ENCODE measurements at places on chromosomes 1 and 21. TPM values are rescaled to one million over a fixed set of nuclear protein-coding genes. Genes with fewer than 3 reads are reported as not detected.

SMIM11 gene
- 4.2 TPM for total RNA-seq

PCP4L1 gene
- 0.28 TPM for total RNA-seq

PAFAH2 gene
- 9.4 TPM for total RNA-seq

AHCTF1 gene
- total RNA-seq = 26.9 TPM

HSD3B1 gene
- total RNA-seq = not detected

AADACL4 gene
- not detected for total RNA-seq

DCST2 gene
- 0.40 TPM for total RNA-seq

SPTA1 gene
- not detected for total RNA-seq

LAMC2 gene
- not detected for total RNA-seq

ARMH1 gene
- 21.2 TPM for total RNA-seq

LHX8 gene
- not detected for total RNA-seq

INKA2 gene
- total RNA-seq = 2.4 TPM

KCNH1 gene
- total RNA-seq = not detected

FAM177B gene
- not detected for total RNA-seq

SPATA21 gene
- total RNA-seq = 0.05 TPM

DNA sequence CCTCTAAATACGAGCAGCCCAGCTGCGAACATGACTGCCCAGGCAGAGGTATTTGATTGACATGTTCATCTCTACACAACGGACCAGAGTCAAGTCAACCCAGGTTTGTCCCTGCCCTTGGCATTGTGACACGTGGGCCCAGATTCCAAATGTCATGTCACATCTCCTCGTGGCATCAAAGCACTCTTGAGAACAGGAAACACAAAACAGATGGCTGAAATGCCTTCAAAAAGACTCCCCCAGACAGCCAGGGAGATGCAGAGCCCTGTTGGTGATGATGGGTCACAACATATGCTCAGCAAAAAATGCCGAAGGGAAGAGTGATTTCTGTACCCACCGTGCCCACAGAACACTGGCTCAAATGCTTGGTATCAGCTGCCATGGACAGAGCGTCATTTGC is 337.8 kb upstream of the DAB1 start:
- DNase-seq = no peak

GRCh38 chr1:221856228-221857093 is 114.6 kb upstream of the DUSP10 start:
- no peak for DNase-seq

- no peak for DNase-seq
Measured at GRCh38 chr1:11318982-11319381, 46.0 kb downstream of the UBIAD1 start.

- DNase-seq = no peak
Measured at GRCh38 chr1:181169281-181169865, 80.9 kb downstream of the IER5 start.

- no peak for DNase-seq
Measured at GRCh38 chr1:61914823-61915482, 172.7 kb downstream of the PATJ start.

- no peak for DNase-seq
Measured at GRCh38 chr1:59161136-59161535, 135.8 kb upstream of the FGGY start.

DNA sequence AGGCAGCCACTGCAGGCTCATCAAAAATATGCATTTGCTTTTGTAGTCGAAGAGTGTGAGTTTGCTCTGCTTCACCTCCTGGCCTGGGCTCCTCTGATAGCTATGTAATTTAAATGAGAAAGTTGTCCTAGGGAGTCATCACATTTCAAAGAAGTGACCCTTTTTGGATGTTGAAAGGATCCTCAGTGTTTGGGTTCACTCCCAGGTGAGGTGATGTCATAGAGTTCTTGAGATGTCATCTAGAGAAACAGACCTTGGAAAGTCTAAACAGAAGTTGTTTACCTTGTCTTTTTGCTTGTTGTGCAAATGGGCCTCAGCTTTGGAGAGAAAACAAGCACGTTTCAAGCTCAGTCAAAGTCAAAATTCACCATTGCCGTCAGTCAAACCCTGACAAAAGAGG is 92.0 kb upstream of the BARHL2 start:
- no peak for DNase-seq

DNA sequence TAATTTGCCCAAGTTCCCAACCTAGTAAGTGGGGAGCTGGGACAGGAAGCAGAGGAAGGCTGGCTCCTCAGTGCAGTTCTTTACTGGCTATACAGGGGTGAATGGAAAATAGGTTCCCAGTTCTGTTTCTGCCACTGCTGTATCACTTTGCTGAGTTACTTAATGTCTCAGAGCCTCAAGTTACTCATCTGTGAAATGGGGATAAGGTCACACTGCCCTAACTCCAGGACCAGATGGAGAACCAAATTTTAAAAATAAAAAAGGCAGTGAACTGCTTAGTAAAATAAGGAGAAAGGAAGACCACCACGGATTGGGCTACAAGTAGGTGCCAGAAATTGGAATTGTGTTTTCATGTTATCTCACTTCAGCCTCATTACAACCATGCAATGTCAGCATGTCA is 147.8 kb downstream of the OMA1 start:
- DNase-seq = no peak

GRCh38 chr1:52867087-52867863 is 24.7 kb downstream of the ZYG11A start:
- DNase-seq = no peak

DNA sequence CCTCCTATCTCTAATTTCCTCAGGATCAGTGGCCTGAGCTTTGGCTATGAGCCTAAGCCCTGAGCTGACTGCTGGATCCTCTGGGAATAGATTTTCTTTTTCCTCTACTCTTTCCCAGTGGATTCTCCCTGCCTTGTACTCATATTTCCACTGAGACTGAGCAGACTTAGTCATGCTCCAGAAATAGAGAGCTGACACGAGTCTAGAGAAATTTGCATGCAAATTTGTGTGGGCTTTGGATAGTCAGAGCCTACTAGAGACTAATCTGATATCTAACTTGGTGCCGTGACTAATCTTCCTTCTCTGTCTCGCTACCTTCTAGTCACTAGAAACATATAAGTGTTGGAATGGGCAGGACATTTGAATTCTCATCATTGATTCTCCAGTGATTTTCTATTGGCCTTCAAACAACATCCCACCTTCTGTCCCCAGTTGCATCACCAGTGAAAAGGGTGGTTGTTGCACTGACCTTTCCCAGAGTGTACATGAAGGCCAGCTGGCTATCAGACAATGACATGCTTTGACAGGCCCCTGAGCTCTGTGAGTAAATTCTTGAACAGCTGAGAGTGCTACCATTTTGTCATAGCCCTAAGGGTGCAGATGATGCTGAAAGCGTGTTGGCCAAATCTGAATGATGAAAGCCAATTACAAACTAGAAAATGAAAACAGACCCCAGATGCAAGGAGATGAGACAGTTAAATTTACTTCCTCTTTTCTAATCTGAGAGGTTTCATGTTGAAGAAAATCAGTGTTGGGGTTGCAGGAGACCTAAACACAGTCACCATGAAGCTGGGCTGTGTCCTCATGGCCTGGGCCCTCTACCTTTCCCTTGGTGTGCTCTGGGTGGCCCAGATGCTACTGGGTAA is at the start of gene FCRLA:
Gene FCRLA, plus strand, starts transcription at position 748 of the 866 bp plus-strand sequence. Its CDS starts 36 bp downstream, at position 784.
- DNase-seq = no peak

DNA sequence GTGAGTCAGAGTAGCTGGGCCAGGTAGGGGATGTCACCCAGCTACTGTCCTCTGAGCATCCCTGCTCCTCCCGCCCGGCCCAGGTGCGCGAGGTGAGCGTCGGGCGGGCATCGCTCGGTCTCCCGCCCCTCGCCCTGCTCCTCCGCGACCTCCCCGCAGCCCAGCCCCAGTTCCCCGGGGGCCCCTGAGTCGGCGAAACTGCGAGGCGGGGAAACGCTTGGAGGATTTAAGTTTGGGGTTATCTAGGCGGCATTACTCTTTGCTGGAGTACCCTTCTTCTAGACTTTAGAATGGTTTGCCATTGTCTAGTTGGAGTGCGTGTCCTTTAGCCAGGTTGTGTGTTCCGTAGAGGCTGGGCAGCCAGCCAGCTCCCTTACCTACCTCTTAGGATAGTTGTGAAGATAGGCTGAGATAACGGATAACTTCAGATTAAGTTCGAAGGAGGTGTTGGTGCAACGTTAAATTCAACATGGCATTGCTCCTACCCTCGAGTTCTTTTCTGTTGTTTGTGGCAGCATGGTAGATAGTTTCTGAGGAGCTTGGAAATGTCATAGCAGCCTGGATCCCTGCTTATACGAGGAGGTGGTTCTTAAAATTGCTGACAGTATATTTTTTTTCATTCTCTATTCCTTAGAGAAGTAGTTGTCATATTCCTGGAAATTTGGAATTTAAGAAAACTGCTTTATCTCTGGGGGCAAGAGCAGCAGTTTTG is 697 bp downstream of the AGO3 start:
- DNase-seq = no peak

- no peak for DNase-seq
Measured at GRCh38 chr1:2351723-2352122, 39.6 kb downstream of the MORN1 start.

GRCh38 chr1:47555306-47555705 is 117.5 kb downstream of the FOXD2 start:
- no peak for DNase-seq

DNA sequence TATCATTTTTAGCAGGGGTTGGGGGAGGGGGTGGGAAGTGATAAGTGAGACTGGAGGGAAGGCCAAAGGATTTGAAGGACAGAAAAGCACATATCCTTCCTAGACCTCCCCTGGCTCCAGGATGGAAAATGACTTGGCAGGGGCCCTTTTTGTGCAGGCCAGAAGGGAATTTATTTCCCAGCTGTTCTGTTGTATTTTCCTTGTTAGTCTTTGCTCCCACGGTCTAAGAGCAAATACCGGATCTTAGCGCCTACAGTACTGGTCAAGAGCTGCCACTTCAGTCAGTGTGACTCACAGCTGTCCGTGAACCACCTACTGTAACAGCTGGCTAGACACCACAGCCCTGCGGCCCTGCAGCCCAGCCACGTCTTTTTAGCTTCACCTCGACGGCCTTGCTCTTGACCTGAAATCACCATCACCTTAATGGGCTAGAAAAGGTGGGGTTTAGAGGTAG is 51.0 kb upstream of the ERRFI1 start:
- DNase-seq = no peak

DNA sequence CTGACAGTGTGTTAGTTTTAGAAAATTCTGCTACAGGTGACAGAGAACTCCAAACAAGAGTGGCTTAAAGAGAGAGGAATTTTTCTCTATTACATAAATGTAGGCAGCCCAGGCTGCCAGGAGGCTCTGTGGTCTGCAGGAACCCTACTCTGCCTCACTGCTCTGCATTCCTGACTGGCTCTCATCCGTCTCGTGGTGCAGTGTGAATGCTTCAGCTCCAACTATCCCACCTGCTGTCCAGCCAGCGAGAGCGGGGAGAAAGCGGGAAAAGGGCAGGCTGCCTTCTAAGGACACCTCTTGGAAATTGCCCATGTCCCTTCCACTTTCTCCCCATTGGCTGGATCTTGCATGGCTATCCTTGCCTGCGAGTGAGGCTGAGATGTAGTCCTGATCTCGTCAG is 131.3 kb downstream of the PEX14 start:
- DNase-seq = no peak

DNA sequence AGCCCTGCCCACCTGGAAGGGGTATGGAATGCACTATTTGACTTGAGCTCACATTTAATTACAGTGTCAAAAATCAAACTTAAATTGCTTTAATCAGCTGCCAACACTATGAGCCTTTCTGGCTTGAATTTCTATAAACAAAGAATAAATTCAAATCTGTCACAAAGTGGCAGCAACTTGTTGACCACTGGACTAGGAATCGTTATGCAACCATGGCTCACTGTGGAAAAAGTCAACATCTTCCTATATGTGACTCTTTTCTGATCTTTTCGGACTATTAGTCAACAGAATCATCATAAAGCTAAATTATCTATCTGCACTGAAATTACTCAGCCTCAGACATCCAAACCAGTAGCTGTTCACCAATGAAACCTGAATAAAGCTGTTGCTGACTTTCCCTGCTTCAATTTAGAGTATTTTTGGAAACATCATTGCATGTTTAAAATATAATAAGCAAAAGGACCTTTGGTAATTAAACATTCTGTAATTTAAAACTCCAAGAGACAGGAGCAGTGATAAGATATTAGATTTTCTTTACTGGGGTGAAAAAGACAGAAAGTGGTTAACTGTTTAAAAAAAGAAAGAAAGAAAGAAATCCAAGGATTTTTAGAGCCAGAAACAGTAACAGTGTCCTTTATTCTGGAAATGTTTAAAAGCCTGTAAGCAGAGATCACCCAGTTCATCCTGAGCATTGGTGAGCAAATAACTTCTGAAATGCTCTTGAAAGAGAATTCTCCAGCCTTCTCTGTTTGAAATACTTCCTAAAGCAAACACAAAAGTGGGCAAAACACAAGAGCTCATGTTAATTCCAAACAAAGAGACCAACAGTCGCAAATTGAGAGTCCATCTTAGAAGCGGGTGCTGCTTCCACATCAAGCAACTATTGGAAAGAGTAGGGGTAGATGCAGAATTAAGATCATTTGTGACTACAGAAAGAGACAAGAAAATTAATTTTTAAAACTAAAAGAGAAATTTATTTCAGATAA is 26.2 kb upstream of the ERG start:
- DNase-seq = no peak

- no peak for DNase-seq
Measured at GRCh38 chr1:204084247-204084772, 11.4 kb downstream of the SOX13 start.

DNA sequence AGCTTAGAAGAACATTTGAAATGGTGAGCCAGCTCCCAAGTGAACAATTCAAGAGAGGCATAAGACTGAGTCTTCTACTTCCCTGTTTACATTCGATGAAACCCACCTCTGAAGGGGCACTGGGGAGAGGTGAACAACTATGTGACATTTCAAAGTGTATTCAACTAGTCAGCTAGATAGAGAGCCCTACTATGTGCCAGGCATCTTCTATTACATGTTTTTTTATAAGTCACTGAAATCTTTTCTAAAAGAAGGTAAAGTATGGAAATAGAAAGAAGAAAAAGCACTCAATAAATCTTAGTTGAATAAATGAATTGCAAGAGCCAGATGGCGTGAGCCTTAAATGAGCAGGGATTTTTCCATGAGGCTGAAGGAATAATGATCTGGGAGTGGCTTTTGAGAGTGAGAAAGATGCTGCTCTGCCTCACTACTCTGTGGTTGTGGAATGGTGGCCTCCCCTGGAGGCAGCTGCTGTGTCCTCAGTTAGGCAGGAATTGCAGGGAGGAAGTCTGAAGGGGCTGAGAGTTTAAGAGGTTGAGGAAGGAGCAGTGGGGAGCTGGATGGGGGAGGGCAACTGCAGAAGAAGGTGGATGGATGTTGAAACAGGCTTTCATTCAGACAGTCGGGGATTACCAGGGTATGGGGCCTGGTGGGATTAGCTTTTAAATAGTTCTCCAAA is 10.4 kb upstream of the PTPRF start:
- DNase-seq = no peak

GRCh38 chr1:31243501-31244286 is 4.0 kb upstream of the NKAIN1 start:
- no peak for DNase-seq

- DNase-seq = no peak
Measured at GRCh38 chr1:21229246-21230000, 52.7 kb upstream of the EIF4G3 start.

- no peak for DNase-seq
Measured at GRCh38 chr1:54291276-54292001, 91.5 kb downstream of the MRPL37 start.
